NCI-H187 treated with DMSO at 0.1 percent for 48 hours (cell line): ENCODE measurements at places on chromosomes 16 and 17.

DNA sequence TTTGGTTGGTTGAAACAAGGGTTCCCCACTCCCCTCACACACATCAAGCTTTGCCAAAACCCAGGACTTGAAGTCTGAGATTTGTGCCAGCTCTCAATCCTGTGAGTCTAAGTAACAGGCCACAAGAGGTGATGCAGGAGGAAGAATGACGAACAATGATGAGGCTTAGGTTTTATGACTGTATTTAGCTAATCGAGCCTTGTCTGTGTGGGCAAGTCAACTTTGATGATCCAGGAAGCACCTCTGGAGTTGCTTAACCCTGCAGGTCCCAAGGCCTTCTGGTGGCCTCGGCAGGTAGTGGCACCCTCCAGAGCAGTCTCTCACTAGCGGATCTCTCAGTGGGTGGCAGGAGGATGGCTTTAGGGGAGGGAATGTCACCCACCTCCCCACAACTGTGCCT, 28.7 kb downstream of the CDK5RAP3 start:
- no peak for DNase-seq

DNA sequence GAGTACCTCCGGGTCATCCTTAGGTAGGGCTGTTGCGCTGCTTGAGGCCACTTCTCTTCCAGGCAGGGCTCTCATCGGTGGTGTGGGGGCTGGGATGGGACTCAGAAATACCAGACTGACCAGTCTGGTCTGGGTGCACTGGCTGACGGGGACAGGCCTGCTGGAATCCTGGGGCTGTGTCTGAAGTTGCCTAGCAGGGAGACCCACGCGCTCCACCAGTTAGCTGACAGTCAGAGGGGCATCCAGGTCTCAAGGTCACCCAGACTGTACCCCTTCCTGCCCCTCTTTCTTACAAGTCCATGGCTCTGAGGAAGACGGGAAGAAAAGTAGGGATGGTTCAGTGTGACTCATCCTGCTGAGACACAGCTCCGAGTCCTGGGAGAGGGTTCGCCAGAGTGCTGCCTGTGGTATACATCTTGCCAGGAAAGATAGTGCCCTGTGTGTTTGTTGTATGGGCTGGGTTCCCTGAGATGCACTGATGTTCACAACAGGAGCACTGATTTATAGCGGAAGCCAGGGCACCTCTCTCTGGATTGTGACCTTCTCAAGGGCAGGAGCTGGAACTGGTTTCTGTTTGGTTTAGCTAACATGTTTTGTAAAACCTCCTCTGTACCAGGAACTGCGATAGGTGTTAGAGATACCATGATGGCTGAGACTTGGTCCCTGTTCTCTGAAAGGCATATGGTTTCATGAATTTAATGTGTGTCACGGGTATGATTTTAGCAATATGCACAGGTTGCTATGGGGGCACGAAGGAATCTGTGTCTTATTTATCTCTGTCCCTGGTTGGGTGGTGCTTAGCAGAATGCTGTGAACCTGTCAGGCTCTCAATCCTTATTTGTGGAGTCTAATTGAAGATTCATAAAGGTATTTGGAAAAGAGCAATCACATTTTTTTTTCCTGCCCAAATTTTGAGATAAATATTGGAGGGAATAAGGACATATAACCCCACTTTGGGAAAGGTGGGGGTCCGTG, 97.5 kb downstream of the OR1D5 start:
- no peak for DNase-seq

DNA sequence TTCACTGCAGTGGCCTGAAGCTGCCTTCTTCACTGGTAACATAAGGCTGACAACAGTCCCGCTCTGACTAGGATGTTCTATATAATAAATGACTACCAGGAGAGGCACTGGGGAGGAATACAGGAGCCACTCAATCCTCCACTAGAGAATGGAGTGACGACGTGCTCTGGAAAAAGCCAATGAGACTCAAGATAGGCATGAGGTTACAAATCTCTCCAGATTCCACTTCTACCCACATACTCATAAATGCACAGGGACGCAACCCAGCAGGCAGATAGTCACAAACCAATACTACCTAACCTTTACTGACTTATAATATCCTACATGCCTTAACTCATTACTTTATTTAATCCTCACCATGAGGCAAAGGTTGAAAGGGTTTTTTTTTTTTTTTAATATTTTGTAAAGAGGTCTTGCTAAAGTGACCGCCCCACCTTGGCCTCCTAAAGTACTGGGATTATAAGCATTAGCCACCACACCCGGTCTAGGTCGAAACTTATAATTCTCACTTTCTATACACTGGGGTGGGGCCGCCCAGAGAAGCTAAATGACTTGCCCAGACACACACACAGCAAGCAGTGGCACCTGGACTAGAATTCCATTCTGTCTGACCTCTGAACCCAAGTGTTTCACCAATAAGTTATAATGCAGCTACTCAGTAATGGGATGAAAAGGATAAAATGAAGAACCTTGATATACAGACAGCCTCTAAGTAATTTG, 33.7 kb downstream of the TOM1L2 start:
- no peak for DNase-seq

GRCh38 chr16:75555213-75555706, 792 bp downstream of the TMEM231 start:
- peak; percentile 17 for DNase-seq

- DNase-seq = no peak
Measured at GRCh38 chr17:47698749-47699535, 5.0 kb downstream of the TBKBP1 start.

GRCh38 chr17:60423865-60424264, 1.6 kb downstream of the CHCT1 start:
- DNase-seq = no peak

- no peak for DNase-seq
Measured at GRCh38 chr16:62638324-62638911, 602.2 kb upstream of the CDH8 start.

GRCh38 chr16:13959626-13960025, 39.7 kb downstream of the ERCC4 start:
- DNase-seq = no peak

GRCh38 chr17:75639771-75640555, 6.7 kb downstream of the SMIM5 start:
- no peak for DNase-seq

DNA sequence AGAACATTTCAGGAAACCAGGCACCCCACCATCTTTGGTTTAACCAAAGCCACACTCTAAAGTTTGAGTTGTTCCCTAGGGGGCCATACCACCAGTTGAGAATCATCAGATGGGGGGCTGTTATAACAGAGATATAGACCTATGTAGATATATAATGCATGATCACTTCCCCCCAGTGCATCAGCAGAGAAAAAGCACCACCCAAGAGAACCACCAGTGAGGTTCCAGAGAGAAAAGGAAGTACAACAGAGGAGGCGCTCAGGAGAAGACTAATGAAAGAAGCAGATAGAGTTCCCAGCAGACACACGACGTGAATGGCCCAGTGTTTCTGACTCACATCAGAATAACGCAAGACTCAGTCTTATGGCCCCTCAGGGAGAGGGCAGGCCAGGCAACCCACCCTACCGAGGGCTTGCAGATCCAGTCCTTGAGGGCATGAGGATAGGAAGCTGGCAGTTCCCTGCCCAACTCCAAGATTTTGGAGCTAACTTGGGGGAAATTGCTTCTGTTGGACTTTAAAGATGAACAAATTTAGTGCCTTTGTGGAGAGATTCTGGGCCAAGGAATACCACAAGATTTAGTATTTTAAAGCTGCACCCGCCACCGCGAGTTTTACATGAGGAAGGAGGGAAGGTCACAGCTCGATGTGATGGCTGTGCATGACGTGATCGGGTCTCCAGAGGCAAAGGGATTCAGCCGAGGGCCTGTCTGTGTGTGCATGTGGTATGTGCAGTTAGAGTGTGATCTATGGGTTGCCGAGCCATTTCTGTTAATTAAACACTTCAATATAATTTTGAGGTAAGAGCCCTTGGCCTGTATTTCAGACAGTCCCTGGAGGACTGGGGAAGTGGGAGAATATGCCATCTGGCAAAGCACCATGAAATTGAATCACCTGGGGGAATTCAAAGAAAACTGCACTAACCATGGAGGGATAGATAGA, 53.1 kb downstream of the AIPL1 start:
- DNase-seq = peak; percentile 60

- DNase-seq = no peak
Measured at GRCh38 chr16:86299882-86300610, 210.3 kb upstream of the FOXF1 start.

GRCh38 chr17:4972752-4973151, 5.1 kb upstream of the SPAG7 start:
- no peak for DNase-seq

DNA sequence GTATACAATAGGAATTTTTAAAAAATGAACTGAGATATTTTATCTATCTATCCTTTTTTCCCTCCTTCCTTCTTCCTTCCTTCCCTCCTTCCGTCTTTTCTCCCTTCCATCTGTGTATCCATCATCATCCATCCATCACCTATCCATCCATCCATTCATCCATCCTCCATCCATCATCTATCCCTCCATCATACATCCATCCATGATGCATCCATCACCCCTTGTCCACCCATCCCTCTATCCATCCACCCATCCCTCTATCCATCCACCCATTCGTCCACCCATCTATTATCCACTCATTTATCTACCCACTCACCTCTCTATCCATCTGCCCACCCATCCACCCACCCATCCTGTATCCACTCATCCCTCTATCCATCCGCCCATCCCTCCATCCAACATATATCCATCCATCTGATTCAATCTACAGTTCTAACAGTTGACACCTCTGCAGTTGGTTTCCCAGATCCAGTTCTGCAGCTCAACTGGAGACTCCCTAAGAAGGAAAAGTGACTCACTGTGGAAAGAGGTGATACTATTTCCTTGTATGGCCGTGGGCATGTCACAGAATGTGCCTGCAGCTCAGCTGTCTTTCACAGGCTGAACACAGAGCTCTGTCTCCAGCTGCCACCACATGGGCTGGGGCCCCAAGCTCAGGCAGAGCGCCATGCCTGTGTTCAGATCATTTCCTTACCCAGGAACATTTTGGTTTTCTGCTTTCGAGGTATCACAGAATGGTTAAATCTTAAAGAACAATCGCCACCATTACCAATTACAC, 130.8 kb downstream of the XYLT1 start:
- no peak for DNase-seq

DNA sequence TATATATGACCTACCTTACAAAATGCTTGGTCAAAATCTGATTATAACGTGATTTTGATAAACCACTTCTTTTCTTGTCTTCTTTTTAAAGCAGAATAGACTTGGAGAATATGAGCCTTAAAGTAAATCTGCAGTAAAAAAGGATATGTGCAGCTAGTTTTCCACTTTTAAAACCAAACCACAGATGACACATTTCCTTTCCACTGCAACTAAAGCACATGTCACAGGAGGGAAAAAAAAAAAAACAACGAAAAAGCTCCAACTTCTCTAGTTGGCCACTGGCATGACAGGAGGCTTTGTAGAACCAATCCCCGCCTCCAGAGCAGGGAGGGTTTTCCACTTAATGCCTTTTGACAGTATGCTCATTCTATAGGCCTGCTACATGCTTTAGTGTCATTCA, at the start of gene EVI2A:
Gene EVI2A (minus strand): TSS at position 142 of the 400 bp plus-strand sequence. CDS start 2,609 bp downstream, outside the sequence.
- no peak for DNase-seq

DNA sequence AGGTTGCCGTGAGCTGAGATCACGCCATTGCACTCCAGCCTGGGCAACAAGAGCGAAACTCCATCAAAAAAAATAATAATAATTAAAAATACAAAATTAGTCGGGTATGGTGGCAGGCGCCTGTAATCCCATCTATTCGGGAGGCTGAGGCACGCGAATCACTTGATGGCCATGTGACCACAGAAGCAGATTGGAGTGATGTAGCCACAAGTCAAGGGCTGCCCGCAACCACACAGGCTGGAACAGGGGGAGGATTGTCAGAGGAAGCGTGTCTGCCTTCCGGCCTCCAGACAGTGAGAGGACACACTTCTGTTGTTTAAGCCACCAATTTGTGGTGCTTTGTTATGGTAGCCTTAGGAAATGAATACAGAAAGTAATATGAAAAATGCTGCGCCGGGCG, 11.8 kb upstream of the NAGS start:
- DNase-seq = no peak

- no peak for DNase-seq
Measured at GRCh38 chr16:243348-243747, 8.7 kb downstream of the FAM234A start.

- no peak for DNase-seq
Measured at GRCh38 chr17:62179525-62180161, 114.6 kb upstream of the MED13 start.

- DNase-seq = no peak
Measured at GRCh38 chr17:16314859-16315258, 38.4 kb downstream of the CENPV start.

DNA sequence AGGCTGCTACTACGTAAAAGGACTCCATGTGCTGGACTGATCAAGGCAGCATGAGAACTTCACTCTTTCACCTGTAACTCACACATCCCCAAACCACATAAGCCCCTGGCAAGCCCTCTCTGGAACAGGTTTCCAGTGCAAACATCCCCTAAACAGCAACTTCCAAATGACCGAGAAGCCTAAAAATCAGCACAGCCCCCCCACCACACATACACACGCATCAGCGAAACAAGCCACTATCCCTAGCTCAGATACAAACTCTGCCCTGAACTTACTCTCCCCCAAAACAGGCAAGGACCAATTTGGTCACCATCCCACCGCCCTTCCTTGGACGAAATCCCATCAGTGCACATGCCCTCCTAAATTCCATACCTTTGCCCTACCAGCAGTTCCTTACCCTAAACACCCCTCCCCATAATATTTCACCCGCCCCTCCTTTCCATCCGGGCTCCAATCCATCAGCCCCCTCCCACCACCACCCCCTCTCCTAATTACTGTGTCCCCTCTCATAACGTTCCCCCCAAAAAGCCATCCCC, 735 bp downstream of the LSM12 start:
- no peak for DNase-seq

DNA sequence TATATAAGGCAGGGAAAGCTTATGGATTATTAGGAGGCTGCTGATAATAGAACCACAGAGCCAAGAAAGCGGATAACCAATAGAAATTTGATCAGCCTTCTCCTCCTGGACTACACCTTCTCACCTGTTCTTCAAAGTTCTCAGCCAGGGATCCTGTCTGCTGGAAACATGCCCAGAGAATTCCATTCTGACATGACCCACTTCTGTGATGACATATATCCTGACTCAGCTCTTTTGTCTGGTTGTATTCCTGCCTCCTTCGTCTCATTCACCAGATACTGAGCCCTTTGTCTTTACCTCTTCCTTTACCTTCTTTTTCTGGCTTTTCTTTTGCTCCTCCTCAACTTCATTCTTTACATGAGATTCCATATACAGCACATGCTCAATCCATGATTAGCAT, 576.1 kb downstream of the CDH11 start:
- DNase-seq = no peak

- DNase-seq = no peak
Measured at GRCh38 chr16:78773291-78773702, 673.8 kb downstream of the WWOX start.
